ENCODE measurements at places on chromosomes 3 and 15. TPM values are rescaled to one million over a fixed set of nuclear protein-coding genes. Genes with fewer than 3 reads are reported as not detected.

GPR149 gene
- not detected for total RNA-seq

UBR1 gene
- 9.2 TPM for total RNA-seq

SENP2 gene
- total RNA-seq, result 19.6 TPM

DPPA4 gene
- 1.8 TPM for total RNA-seq

GALNT15 gene
- 2.7 TPM for total RNA-seq

TMEM212 gene
- not detected for total RNA-seq

LRRC49 gene
- total RNA-seq, result 0.25 TPM

ALS2CL gene
- 24.2 TPM for total RNA-seq

SMCO1 gene
- not detected for total RNA-seq

TFRC gene
- 20.9 TPM for total RNA-seq

GPR87 gene
- not detected for total RNA-seq

OSBPL10 gene
- total RNA-seq, result 3.2 TPM

RARRES1 gene
- 1.3 TPM for total RNA-seq

ZMYND10 gene
- 1.7 TPM for total RNA-seq

KCNAB1 gene
- 0.23 TPM for total RNA-seq

SGO1 gene
- 0.63 TPM for total RNA-seq

NME9 gene
- not detected for total RNA-seq

TBCCD1 gene
- total RNA-seq, result 6.4 TPM

BSN gene
- total RNA-seq, result 0.73 TPM

GNAT1 gene
- 0.08 TPM for total RNA-seq

C2CD4A gene
- 0.50 TPM for total RNA-seq

B3GNT5 gene
- total RNA-seq, result 0.70 TPM

CCK gene
- not detected for total RNA-seq

RETNLB gene
- not detected for total RNA-seq

AHSG gene
- total RNA-seq, result 763 TPM

PCLAF gene
- 3.1 TPM for total RNA-seq

CCDC174 gene
- total RNA-seq, result 6.4 TPM

FGF7 gene
- total RNA-seq, result 0.30 TPM

ADCY5 gene
- 3.8 TPM for total RNA-seq

PLA2G4D gene
- not detected for total RNA-seq
